AG04449 (cell line): ENCODE measurements at places on chromosomes 7 and 10.

- DNase-seq = no peak
These were observed 194.2 kb upstream of the NPSR1 start for GRCh38 chr7:34463830-34464229.

DNA sequence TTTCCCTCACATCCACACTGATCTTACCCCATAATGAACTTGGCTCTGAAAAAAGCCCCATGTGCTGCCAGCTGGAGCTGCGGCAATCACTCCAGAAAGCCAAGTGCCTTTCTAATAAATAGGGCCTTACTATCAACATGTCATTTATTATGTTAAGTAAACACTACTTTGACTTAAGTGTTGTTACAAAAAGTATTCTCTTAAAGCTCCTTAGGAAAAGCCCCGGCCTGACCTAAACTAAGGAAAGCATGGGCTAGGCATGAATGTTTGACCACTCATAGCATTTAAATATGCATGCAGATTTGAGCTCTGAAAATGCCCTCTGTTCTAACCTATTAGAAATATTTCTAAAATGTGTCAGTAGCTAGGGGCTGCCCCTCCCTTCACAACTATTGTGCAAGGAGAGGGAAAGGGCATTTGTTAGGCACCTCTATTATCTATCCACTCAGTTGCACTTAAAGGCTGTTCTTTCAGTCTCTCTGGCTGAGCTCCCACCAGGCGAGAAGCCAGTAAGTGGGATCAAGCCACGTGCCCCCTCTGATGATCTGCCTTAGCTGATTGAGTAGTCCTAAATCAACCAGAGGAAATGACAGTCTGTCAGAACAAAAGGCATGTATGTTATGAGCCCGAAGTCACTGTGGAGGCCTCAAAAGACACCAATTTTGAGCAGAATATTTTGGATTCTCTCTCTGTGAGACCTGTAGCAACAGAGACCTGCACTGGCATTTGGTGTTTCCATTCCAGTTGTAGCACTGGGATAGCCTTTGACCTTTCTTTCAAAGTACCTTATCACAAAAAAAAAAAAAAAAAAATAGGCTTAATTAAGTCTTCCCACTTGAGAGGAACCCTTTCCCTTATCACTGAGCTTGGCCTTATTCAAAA lies 77.1 kb downstream of the ITGB8 start:
- no peak for DNase-seq

GRCh38 chr7:96116173-96116572 lies 205.7 kb downstream of the SLC25A13 start:
- DNase-seq = no peak

- DNase-seq = no peak
These were observed 25.9 kb upstream of the ANKRD2 start for GRCh38 chr10:97546456-97547270.

DNA sequence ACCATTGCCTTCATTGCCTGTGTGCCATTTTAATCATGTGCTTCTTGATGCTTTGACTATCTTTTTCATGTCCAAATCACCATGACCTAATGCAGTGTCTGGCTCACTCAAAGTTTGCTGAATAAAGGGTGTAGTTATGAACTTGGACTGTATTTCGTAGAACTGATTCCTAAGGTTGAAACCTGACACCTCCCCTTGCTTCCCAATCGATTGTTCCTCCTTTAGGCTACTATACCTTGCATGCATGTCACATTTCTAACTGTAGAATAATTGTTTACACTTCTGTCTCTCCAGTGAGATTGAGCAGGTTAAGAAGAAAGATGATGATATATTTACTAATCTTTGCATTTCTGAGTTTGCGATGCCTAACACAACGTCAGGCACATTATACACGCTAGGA lies 41.0 kb upstream of the CDK1 start:
- DNase-seq = no peak

- DNase-seq = no peak
These were observed 21.0 kb upstream of the EIF5AL1 start for GRCh38 chr10:79491143-79491835.

GRCh38 chr7:15446280-15446679 lies 115.5 kb downstream of the AGMO start:
- no peak for DNase-seq

DNA sequence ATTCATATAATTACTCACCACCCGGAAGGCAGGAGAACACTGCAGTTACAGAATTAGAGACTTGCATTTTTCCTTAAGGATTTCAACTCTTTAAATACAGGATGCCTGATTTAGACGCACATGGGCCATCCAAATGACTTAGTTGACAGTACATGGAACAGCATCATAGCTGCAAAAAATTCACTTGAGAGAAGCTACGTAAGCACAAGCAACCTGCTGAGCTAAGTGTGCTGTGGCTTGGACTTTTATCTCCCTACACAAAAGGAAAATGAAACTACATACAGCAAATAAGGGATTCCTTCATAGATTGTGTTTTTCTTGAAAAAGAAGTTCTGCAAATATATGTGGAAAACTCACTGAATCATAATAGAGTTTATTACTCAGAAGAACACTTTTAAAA lies 152.6 kb downstream of the POU6F2 start:
- no peak for DNase-seq

- DNase-seq = peak; percentile 98
These were observed 529 bp upstream of the MEPCE start for GRCh38 chr7:100428967-100429636.

DNA sequence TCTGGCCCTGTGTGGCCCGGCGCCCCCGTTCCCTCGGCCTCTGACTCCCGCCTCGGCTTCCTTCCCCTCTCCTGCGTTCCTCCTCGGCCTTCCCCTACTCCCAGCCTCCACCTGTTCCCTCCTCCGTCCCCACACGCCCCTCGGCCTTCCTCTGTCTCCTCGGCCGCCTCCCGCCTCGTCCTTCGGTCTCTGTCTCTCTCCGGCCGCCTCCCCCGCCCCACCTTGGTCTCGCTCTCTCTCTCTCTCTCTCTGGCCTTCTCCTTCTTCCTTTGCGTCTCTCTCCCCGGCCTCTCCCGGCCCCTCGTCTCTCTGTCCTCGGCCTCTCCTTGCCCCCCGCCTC lies 588 bp downstream of the GET4 start:
- DNase-seq = no peak

GRCh38 chr10:110842326-110842904 lies 29.3 kb upstream of the PDCD4 start:
- no peak for DNase-seq

- no peak for DNase-seq
These were observed 50.3 kb upstream of the SDK1 start for GRCh38 chr7:3250725-3251124.

DNA sequence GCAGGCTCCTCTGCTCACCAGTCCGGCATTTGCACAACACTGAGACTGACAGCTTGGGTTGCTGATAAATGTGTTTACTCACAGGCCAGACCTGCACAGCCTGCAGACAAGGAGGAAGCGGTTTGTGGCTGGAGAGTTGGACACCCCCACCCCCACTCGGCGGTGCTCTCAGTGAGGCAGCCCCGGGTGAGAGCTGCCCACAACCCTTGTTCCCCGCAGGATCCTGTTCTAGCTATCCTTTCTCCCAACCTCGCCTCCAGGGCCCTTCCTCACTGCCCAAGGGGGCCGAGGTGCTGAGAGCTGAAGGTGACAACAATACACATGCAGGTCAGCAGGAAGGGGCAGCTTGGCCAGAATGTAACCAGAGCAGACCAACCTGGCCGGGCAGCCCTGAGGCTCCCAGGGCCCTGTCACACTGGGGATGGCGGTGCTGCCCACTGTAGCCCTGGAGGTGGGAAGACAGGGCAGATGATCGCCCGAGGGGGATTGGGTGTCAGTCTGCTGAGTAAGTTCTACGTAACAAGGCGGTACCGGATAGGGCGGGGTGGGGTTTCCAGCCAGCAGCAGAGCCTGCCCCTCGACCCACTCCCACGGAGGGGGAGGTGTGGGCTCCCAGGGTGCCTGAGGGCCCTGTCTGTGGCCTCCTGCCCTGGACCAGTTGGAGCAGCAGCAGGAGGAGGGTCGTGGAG lies 2.1 kb upstream of the ADAM8 start:
- no peak for DNase-seq

DNA sequence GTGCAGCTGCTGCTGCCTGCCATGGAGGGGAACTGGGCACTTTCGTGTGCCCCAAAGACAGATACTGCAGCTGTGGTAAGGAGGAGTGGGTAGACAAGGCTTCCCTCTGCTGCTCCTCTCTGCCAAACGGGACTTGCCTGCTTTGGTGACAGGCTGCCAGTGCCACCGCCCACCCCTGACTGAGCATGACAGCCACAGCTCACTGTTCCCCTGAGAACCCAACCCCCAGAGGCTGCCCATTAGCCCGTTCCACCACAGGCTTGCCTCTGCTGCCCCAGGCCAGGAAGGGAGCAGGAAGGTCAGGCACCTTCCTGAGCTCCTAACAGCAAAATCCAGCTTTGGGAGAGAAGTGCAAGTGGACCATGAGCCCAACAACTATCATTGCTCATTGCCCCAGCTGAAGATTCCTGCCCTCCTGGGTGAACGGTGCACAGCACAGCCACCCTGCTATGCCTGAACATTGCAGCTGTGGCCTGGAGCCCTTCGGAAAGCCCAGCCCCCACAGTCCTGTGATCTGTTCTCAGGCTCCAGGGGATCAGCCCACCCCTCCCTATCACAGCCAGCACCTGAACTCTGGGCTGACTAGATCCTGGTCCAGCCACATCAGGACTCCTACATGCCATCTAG lies 58.7 kb upstream of the ANTXRL start:
- DNase-seq = no peak

- DNase-seq = no peak
These were observed 19.0 kb upstream of the CAPZA2 start for GRCh38 chr7:116843378-116843777.

- DNase-seq = no peak
These were observed 124.3 kb downstream of the NEURL1 start for GRCh38 chr10:103617602-103618385.

DNA sequence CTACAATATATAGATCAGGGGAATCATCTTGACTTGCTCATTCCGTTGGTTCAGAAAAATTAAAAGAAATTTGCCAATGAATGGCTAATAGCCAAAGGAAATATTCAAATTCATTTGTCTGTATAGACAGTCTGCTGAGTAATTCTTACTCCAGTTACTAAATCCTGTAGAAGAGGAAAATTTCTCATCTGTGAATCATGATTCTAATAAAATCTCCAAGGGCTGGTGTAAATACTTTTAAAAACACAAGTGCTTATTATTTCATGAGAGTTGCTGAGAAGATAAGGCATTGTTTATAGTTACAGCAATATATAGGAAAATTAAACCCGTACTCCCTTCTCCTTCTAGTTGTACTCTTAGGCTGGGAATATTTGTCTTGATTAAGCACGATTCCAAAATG lies 53.0 kb downstream of the WNT2 start:
- peak; percentile 77 for DNase-seq

- no peak for DNase-seq
These were observed 121.9 kb downstream of the INPP5A start for GRCh38 chr10:132659206-132660091.

DNA sequence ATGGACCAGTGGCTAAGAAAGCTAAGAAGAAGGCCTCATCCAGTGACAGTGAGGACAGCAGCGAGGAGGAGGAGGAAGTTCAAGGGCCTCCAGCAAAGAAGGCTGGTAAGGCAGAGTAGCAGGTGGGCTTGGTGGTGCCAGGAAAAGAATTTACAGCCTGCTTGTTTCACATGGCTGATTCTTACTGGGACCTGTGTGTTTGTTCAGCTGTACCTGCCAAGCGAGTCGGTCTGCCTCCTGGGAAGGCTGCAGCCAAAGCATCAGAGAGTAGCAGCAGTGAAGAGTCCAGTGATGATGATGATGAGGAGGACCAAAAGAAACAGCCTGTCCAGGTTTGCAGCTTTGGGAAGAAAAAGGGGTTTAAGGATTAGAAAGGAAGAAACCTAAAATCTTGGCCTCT lies 5.0 kb downstream of the NOLC1 start:
- DNase-seq = no peak

DNA sequence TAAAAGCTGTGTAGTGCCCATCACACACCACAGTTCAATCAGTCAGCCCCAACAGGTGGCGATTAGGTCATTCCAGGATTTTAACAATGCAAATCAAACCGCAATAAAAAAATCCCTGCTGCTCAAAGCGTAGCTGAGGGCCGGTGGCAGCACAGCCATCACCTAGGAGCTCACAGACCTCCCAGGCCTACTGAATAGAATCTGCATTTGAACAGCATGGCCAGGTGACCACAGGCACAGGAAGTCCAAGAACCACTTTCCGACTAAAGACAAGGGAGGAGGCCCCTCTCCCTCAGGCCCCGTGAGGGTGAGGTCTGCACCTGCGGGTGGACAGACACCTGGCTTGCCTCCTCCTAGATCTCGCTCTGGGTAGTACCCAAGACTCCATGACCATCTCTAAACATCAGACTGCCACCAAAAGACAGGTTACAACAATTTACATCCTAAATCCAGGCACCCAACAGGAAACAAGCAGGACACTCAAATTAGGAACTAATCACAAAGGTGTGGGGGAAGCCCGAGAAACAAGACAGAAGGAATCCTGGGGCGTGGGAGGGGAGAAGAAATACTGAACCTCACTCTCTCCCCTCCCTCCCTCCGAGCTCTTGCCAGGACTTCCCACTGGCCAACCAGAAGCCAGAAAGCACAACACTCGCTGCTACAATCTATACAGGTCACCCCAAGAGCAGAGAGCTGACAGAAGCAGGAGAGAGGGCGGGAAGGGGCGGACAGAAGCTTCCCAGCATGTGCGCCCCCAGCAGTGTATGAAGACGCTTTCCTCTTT lies 19.2 kb downstream of the GNA12 start:
- DNase-seq = no peak

DNA sequence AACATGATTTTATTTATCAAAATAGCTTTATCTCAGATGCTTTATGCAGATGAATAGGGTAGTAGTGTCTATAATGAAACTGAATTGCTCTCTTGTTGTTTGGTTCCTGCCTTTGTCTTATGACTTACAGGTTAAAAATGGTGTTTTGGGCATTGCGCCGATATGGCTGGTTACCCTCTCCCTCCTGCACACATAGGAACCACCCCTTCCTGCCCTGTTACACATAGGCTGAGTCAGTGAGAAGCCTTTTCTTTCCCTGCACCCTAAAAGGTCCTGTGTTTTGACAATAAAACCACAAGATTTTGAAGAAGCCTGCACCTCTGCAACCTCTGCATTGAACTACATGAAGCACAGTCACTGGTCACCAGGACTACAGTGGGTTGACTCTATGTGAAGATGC lies 655.8 kb upstream of the ANKRD30A start:
- DNase-seq = no peak

DNA sequence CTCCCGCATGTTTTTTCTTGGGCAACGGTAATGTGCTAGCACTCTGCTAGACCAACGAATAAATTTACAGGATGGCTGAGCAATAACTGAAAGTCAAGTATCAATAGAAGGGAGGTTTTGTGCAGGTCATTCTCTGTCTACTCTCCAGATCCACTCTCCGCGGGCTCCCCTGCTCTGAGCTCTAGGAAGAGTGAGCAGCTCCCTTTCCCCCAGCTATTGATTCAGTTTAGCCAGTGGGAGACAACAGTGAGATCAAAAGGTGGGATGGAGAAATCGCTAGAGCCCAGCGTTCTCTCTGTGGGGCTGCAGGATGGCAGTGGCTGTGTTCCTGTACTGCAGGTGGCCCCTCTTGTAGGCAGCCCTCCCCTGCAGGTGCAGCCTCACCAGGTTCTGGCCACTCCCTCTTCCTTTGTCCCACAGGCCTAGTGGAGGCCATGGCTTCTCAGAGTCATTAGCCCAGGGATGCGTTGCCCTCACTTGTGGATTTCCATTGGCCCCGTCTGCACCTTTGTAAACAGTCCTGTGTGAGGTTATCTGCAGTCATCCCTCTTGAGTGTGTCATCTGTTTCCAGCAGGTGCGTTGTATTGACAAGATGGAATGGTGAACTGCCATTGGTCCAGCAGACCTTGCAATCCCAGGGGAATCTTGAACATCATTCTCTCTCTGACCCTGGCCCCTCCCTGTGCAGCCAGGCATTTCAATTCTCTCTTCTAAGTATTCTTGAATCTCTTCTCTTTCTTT lies 11.1 kb downstream of the MSRB2 start:
- DNase-seq = no peak
